Iris pigment epithelial cell (primary cell): ENCODE measurements at places on chromosomes 4 and X.

- no peak for DNase-seq
These were observed 22.9 kb downstream of the RASL11B start for GRCh38 chr4:52884994-52885393.

GRCh38 chr4:139525414-139525813, 30.6 kb downstream of the SETD7 start:
- DNase-seq: no peak

GRCh38 chr4:182228991-182229577, 14.1 kb upstream of the TENM3 start:
- no peak for DNase-seq

GRCh38 chrX:119646515-119646914, 40.3 kb upstream of the NKRF start:
- DNase-seq: no peak

DNA sequence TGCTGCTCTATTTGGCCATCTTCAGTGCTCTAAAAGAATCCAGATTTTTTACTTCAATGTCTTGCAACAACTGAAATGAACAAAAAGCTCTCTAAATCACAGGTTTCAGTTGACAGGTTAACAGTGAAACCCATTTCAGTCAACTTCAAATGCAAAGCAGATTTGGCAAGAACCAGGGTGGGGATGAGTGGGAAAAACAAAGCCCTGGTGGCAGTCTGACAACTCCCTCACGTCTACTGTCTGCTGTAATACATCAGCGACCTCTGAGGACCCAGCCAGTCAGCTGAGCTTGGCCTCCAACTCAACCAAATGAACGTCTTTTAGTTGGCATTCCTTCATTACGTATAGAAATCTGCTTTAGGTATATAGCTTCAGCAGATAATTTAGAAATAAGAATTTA, 95.8 kb downstream of the COL25A1 start:
- DNase-seq: no peak

- DNase-seq: peak; percentile 7
These were observed 16.1 kb upstream of the ATP8A1 start for GRCh38 chr4:42673082-42673425.

GRCh38 chr4:159216834-159217233, 114.0 kb downstream of the RAPGEF2 start:
- no peak for DNase-seq

GRCh38 chr4:8722556-8722955, 130.0 kb downstream of the CPZ start:
- DNase-seq: no peak

DNA sequence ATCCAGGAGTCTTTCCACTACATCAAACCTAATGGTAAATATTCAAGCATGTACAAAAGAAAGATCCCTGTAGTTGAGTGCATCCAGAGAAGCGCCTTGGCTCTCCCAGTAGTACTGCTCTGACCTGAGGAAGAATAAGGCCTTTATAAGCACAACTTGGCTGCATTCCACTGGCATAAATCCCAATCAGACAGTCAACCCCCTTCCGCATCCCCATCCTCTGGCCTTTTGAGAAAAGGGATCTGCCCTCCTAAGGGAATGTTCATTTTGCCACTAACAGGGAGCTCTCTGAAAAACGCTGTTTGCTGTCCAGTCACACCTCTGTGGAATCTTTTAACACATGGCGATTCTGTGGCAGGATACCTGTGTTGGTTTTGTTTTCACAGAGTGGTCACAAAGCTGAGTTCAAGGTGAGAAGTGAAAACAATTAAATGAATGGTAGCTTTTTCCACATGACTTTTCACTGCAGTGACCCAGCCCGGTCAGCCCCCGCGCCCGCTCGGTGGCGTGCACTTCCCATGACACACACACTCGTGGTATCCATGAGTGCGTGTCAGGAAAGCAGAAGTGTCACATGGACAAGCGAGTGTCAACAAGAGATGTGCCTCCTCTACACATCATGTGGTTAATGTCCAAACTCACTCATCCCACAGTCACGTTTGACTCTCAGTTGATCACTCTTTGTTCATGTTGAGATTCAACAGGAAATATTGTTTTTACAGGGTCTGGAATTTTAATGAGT, 112.2 kb upstream of the ENPP6 start:
- no peak for DNase-seq

- peak; percentile 26 for DNase-seq
These were observed 55.0 kb downstream of the ATP11C start for GRCh38 chrX:139877710-139878414.

DNA sequence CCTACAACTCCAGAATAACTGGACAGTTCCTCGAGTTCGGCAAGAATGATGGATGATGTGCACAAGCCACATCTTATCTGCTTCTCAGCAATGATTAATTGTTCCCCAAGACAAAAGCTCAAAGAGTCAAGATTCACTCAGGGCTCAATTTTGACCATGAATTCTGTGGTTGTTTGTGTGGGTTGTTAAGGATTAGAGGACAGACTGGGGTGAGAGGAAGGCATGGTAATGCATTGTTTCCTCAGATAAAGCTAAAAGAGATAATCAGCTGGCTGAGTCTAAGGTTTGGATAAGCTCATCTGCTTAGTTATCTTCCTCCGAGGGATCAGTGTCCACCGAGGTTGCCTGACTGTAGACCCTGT, 161.0 kb downstream of the CPEB2 start:
- DNase-seq: peak; percentile 32

DNA sequence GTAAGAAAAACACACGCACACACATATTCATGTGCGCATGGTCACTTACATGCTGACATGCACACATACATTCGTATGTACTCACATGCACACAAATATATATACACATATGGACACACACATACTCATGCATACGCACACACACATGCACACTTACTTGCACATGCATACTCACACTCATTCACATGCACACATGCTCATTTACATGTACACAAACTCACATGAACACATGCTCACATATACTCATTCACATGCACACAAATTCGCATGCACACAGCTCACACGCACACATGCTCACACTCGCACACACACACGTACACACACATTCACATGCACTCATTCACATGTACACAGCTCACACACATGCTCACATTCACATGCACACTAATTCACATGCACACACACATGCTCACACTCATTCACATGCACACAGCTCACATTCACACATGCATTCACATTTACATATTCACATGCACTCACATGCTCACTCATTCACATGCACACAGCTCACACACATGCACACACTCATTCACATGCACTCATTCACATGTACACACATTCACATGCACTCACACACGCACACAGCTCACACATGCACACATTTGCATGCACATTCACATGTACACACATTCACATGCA, 276.1 kb downstream of the DHRSX start:
- DNase-seq: no peak

- peak; percentile 69 for DNase-seq
These were observed 39.6 kb upstream of the BBS12 start for GRCh38 chr4:122692641-122693520.

GRCh38 chrX:11429538-11430085, 136.4 kb downstream of the AMELX start:
- no peak for DNase-seq

DNA sequence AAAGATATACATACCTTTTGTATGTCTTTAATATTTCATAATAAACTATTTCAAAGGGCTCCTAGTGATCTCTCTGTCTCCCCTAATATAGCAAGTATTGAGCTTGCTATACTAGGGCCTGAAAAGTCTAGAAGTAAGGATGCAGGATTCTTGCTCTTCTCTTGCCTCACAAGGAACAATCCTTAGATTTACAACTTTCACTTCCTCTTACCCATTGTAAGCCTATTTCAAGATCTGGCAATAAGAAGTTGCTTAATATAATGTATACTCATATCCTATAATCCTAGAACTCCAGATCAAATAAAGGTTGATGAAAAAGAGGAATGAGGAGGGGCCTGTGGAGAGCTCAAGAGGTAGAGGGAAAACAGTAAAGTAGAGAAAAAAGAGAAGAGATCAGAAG, 40.8 kb upstream of the CHRDL1 start:
- DNase-seq: no peak

DNA sequence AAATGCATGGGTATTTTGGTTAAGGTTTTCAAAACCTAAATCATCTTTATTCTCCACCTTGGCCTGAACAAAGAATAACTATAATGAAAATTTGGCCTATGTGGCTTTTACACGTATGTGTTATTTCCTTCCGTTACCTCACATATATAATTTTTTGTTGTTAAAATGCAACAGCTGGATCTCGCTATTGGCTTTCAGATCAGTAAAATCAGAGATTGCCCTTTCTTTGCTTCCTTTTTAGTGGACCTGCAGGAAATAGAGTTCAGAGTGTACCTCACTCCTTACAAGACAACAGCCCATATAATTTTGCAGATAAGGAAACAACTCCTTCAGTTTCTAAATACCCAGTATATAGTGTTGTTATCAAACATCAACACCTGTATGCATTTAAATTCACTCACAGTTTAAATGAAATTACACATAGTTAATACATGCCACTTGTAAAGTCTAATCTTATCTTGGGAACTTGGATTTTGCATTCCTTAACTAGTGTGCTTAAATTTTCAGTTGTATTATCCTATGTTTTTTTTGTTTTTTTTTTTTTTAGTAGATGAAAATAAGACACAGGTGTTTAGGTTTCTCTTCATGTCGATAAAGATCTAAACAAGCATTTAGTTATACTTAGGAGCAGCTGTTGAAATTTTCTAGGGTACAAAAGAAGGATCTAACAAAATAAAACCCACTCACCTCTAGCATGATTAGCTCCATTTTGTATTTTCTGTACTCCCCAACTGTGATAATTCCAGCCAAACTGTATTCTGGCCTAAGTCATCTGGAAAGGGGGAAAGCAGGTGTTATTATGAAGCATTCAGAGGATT, 96.2 kb upstream of the SPRY1 start:
- DNase-seq: no peak

DNA sequence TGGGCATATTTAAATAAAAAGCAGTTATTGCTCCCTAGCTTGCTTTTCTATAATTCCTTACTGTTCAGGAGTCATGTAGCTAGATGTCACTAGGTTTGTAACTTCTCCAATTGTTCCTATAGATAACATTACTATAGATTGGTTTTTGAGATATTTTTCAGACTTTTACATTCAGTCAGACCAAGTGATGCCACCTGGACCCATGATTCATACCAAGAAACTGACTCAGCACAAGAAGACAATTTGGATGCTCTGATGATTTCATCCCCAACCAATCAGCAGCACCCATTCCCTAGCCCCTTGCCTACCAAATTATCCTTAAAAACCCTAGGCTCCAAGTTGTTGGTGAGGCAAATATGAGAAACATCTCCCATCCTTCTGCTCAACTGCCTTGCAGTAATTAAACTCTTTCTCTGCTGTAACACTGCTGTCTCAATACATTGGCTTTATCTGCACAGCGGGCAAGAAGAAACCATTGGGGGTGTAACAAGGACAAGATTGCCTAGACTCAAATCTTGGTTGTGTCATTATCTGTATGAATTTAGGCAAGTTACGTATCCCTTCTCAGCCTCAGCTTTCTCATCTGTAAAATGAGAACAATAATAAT, 11.8 kb upstream of the NEIL3 start:
- DNase-seq: no peak

DNA sequence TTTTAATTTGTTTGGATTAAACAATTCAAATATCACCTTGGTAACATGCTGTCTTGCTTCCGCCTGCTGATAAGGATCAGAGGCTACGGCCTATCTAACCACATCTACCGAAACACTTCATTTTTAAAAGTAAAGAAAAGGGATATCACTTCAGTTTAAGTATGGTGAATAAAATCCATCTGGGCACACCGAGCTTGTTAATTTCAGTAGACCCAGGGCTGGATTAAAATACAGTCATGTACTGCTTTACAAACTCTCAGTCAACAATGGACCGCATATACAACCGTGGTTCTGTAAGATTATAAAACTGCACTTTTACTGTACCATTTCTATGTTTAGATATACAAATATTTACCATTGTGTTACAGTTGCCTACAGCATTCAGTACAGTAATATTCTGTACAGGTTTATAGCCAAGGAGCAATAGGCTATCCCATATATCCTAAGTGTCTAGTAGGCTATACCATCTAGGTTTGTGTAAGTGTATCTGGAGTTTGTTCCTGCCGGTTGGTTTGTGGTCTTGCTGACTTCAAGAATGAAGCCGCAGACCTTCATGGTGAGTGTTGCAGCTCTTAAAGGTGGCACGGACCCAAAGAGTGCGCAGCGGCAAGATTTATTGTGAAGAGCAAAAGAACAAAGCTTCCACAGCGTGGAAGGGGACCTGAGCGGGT, 40.0 kb downstream of the SEPTIN11 start:
- DNase-seq: no peak

- no peak for DNase-seq
These were observed 23.5 kb upstream of the SOWAHD start for GRCh38 chrX:119734897-119735339.

- DNase-seq: no peak
These were observed 24.1 kb downstream of the ANK2 start for GRCh38 chr4:113073451-113074005.

- DNase-seq: no peak
These were observed 100.5 kb downstream of the PTCHD1 start for GRCh38 chrX:23435108-23435507.

GRCh38 chrX:36214924-36215323, 295.4 kb downstream of the CFAP47 start:
- DNase-seq: no peak

DNA sequence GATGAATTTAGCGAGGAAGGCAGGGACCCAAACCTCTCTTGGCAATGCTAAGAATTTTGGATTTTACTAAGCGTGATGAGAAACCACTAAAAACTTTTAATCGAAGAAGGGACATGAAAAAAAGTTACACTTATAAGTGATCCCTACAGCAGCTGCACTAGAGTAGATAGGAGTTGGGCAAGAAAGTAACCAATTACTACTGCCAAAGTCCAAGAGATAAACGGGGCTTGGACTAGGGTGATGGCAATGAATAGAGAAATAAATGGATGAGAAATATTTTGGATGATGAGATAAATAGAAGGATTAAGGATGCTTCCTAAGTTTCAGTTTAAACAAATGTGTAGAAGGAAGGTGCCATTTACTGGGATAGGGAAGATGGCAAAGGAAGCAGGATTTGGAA, 6.3 kb upstream of the FNIP2 start:
- DNase-seq: no peak

GRCh38 chrX:72002875-72003274, 92.2 kb downstream of the NHSL2 start:
- DNase-seq: no peak

DNA sequence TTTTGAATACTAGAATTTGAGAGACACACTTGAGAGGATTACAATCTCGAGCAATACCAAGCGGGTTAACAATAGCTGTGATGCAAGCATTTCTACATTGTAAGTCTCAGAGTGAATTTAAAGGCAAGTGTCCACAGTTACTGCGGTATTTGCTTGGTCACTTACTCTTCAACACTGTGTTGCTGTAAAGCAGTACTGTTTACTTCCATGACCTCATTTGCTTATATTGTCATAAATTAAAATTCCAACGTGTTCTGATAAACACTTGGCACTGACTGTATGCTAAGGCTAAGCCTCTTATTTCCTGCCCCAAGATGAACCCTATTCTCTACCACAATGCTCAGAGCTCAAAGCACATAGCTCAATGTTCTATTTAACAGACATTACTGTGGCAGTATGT, 11.1 kb downstream of the EXOC1L start:
- DNase-seq: no peak

GRCh38 chr4:90127706-90128345, 632 bp downstream of the CCSER1 start:
- no peak for DNase-seq
